Cortex of kidney (tissue), 1 donor: ENCODE measurements at places on chromosomes 12 and 14.

DNA sequence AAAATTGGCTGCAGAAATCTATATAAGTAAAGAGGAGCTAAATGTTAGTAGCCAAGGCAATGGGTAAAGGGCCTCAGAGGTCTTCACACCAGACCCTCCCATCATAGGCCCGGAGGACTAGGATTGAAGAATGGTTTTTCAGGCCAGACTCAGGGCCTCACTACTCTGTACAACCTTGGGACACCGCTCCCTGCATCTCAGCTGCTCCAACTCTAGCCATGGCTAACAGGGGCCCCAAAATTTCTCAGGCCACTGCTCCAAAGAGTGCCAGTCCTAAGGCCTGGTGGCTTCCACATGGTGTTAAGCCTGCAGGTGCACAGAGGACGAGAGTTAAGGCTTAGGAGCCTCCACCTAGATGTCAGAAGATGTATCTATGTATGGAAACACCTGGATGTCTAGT lies 155.5 kb upstream of the MGAT4C start:
- no peak for DNase-seq

- no peak for DNase-seq
These were observed 77.4 kb upstream of the SLC8A3 start for GRCh38 chr14:70266157-70266556.

DNA sequence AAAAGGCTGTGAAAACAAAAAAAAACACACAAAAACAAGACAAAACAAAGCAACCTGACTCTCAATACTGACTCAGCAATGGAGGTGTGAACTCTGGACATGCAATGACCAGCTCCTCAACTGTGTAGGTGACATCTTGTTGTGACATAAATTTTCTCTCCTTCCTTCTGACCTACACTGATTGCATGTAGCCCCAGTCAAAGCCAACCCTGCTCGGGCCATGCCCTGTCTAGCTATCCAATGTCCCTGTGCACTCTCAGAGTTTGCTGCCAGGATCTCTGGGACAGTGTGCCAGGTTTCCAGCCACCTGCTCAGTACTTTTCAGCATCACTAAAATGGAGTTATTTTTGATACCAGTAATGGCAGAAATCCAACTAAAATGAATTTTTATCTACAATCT lies 18.9 kb upstream of the CRACR2A start:
- DNase-seq, result no peak

DNA sequence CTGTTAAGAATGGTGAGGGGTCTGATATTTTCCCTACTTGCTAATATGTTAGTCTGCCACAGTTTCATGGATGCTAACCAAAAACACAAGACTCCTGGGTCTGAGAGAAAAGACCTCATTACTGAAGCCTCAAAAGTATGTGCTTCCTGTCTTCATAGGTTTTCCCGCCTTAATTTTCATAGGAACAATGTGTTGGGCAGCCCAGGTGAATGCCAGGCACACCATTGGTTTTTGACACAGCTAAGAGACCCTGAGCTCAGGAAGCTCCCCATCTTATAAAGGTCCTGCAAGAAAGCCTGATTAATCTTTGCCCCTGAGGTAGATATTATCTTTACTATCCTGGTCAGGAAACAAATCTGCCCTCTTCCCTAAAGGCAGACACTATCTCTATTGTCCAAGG lies 464.1 kb downstream of the MDGA2 start:
- no peak for DNase-seq

- DNase-seq, result no peak
These were observed 150.9 kb downstream of the EGLN3 start for GRCh38 chr14:33799705-33800570.

DNA sequence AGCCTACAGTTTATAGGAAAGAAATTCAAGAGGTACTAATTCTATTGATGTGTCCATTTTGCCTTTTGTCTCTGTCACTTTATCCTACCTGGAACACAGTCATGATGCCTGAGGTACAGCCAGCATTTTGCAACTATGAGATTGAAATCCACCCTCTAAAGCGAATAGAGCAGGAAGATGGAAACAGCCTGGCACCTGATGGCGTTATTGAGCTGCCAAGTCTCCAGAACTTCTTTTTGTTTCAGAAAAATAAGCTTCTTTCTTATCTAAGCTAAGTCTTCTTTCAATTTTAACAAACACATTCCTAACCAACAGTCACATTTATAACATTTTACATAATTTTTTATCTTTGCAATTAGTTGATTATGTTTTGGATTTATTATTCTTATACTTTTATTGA lies 182.1 kb downstream of the PAWR start:
- no peak for DNase-seq
